ENCODE measurements at places on chromosomes 6 and 20.

DNA sequence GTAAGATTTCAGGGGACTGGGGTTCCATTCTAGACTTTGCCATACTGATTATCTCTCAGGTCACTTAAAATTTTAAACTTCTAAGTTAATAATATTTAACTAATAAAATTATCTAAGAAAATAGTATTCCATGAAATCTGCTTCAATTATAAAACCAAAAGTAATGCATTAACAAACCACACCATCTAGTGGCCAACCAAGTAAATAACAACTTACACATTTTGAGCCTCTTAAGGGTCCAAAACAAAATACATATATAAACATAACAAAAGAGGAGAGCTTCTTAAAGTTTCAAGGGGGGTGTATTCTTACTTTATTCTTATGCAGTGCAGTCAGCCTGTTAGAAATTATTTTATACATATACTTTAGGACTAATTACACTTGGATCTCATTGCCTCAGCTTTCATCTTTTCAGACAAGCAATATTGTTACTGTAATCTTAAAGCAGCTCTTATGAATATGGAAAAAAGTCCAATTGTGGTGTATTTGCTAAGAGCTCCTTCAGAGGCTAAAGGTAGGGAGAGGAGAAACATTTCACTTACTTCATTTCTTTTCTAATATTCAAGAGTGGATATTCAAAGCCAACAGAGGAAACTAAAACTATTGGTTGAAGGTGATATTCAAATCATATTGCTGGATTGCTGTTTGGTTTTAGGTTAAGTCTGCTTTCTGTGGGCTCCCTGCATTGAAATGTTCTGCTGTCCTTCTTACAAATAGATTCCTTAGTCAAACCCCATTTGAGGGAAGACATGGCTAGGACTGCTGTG is 199.7 kb upstream of the SIM1 start:
- DNase-seq: no peak

DNA sequence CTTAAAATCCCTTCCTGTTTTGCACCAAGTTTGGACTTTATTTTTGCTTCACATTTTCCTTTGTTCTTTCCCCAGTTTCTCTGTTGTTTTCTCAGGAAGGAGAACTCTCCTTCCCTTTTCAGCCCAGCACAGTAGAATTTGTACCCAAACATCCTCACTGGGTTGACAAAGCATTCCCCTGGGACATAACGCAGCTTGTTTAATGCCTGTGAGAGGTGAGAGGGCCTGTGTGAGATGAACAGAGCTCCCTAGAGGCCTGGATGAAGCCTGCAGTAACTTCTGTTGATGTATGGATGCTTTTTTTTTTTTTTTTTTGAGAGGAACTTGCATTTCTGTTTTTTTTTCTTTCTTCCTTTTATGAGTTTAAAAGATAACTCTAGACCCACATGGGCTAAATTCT is 104.9 kb upstream of the SLC22A23 start:
- DNase-seq: no peak

GRCh38 chr20:44271915-44272663 is 25.0 kb downstream of the GDAP1L1 start:
- no peak for DNase-seq

DNA sequence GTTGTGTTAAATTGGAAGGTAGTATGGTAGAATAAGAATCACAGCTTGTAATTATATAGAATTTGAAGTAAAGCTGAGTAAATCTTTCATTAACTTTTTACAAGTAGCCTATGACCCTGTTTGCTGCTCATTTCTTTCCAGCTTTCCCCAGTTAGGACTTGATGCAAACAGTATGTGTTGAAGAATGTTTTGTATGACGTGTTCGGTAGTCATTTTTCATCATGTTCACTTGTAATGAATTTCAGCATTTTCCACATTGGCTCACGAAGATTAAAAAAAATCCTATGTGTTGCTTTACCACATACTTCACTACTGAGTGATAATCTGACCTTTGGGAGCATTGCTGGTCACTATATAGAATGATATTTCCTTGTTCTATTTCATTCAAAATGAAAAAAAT is 162.4 kb downstream of the CDKAL1 start:
- DNase-seq: no peak

DNA sequence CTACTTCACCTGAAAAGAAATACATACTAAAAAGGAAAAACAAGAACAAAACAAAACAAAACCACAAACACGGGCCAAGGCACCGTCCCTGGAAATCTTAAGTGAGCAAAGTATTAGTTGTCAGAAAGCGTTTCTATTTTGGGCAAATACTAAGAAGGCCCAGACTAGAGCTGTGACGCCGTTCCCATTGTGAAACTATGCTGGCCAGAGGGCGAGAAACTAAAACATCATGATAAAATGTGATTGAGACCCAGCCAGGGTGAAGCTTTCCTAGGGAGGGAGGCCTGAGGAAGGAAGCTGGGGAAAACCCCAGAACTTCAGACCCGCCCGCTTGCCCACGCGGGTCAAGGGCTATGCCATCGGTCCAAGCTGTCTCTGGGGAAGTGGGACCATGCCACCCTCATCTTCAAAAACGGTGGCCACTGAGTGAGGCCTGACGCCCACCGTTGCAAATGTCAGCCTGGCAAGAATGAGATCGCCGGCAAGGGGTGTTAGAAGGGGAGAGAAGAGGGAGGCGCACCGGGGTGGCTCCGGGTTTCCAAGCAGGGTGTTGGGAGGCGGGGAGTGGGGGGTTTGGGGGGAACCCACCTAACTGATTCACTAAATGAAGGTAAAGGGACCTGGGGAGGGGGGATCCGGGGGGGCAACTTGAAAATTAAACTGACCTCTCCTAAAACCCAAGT is 1950.9 kb upstream of the DEFB115 start:
- no peak for DNase-seq

- no peak for DNase-seq
Observed at GRCh38 chr6:27478141-27478705, 5.3 kb upstream of the ZNF184 start.

- no peak for DNase-seq
Observed at GRCh38 chr6:87070741-87071140, 24.2 kb downstream of the CGA start.

GRCh38 chr20:4465212-4465611 is 256.5 kb upstream of the PRND start:
- DNase-seq: no peak

DNA sequence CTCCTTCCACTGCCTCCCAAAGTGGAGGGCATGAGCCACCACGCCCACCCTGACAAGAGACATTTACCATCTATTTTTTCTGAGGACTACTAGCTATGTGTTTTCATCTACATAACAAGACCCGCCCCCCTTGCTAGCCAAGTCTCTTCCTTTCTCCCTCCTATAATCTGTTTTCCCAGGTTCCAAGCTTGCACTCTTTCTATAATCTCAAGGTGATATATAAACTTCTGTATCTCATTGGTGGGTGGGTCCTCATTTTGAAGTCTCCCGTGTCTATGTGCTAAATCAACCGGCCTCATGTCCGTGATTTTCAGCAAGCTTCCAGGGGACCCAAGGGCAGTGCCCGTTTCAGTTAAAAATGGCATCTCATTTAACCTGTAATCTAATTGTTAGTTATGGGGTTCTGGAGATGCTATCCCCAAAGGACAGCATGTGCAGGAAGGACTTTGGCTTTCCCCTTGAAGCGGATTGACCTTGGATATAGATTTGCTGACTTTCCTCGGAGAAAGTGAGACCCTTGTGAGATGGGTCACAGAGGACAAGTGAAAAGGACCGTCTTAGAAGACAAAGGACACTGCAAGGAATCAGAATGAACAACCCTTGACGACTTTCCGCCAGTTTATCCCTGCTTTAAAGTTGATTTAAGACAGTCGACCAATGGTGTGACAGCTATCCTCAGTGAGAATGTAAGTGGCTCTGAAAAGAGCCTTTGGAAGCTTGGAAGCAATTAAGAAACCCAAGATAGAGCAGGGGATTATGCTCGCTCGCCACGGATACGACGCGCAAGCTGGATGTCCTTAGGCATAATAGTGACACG is 22.4 kb downstream of the OR2B2 start:
- DNase-seq: peak; percentile 40

DNA sequence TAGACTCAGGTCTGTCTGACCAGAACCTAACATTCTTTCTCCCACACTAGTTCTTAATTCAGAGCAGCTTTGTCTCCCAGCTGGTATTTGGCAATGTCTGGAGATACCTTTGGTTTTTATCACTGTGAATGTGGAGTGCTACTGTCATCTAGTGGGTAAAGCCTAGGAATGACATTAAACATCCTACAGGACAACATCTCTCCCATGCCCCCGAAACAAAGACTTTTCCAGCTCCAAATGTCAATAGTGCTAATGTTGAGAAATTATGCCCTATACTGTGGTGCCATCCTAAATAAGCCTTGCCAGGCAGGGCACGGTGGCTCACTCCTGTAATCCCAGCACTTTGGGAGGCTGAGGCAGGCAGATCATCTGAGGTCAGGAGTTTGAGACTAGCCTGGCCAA is 4.2 kb upstream of the TTPAL start:
- no peak for DNase-seq

DNA sequence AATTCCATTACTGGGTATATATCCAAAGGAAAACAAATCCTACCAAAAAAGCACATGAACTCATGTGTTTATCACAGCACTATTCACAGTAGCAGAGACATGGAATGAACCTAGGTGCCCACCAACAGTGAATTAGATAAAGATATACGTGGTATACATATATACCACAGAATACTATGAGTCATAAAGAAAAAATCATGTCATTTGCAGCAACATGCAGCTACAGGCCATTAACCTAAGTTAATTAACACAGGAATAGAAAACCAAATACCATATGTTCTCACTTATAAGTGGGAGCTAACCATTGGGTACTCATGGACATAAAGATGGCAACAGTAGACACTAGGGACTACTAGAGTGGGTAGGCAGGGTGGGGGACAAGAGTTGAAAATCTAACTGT is 4.2 kb downstream of the OR2B2 start:
- DNase-seq: no peak

GRCh38 chr6:28802417-28803336 is 121.1 kb downstream of the TRIM27 start:
- no peak for DNase-seq

DNA sequence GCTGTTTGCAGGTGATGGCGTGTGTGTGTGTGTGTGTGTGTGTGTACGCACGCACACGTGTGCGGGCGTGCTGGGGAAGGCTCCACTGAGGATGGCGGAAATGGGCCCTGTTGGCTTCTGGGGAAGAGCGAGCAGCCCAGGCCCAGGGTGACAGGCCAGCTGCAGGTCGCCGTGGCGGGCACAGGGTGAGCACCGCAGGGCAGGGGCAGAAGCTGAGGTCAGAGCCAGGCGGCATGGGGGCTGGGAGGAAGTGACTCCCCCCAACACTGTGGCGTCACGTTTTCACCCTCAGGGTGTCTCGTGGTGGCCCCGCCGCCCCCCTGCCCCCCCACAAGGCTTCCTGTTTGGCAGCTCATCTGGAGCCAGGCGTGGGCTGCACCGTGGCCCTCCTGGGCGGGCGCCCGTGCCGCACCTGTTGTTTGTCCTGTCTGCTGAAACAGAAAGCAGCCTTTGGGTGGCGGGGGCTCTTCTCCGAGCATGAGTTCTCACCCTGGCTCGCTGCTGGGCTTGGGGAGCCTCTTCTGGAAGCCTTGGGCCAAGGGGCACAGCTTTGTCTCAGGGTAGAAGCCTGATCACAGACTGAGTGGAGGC is 7.1 kb downstream of the RBM38 start:
- DNase-seq: no peak

- no peak for DNase-seq
Observed at GRCh38 chr20:17138237-17138636, 88.6 kb upstream of the PCSK2 start.

DNA sequence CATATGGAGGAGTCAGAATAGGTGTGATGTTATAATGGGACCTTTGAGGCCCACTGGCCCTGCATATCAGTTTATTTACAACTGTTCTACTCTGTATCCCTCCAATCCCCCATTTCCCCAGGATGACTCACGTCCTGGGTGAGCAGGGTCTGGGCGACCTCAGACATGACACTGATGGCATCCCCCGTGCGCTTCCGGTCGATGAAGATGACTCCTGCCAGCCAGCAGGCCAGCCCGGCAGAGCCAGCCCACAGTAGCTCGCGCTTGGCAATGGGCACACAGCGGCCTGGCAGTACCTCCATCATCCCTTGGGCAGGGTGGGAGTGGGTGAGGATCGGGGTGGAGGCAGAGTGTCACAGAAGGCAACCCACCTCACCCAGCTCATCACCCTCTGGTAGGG is 5.6 kb downstream of the AGPAT1 start:
- DNase-seq: no peak

GRCh38 chr20:46351357-46352058 is 43.2 kb upstream of the CDH22 start:
- no peak for DNase-seq

DNA sequence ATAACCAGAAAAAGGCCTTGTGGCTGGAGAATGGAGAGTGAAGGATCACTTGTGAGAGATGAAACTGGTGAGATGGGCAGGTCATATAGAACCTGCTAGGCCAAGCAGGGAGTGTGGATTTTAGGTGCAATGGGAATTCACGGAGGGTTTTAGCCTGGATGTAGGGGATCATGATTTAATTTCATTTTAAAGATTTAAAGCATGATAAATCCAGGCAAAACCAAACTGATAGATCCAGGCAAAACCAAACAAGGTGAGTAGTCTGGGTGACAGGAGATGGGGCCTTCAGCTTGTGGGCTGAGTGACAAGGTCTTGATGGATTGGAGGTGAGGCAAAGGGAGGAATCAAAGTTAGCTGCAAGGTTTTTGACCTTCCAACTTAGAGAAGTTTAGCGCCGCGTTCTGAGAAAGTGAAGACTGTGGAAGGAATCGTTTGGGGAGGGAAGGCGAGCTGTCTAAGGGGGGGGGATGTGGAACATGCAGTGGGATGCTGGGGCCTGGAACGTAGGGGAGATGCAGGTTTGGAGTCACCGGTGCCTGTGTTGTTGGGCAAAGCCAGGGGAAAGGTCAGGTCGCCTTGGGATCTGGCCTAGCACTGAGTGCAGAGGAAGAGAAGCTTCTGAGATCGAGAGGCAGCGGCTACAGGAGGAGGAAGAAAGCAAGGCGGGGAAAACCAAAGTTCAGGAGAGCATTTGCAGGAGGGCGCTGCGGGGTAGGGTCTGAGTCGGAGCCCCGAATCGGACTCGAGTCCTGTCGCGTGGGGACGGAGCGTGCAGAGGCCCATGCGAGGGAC is 1.3 kb upstream of the PLCG1 start:
- DNase-seq: no peak

DNA sequence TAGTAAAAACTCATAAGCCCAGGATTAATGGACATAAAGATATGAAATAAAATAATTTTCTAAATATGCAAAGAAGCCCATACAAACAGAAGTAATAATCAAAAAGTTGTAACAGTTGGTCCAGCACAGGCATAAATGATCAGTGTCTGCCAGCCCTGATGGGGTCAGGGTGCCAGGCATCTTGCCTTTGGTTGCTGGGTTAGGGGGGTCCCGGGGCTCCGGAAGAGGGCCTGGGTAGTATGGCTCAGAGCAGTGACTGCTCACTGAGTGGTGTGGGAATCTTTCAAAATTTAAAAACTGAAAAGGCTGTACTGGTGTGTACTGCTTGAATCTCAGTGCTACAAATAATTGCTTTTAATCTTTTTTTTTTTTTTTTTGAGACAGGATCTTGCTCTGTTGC is 7.7 kb upstream of the QKI start:
- DNase-seq: no peak
